Activated CD8-positive, alpha-beta T cell treated with anti-CD3 and anti-CD28 coated beads, Interleukin-2, amount 10 ng/mL, durations not matched to agents 7 days and 5 days (primary cell): ENCODE measurements at places on chromosomes 6 and 20. TPM values are rescaled to one million over a fixed set of nuclear protein-coding genes. Genes with fewer than 3 reads are reported as not detected.

DAAM2 gene
- not detected for total RNA-seq

PRND gene
- total RNA-seq: not detected

PBX2 gene
- total RNA-seq: 60.5 TPM

DDX43 gene
- 0.66 TPM for total RNA-seq

ASIP gene
- total RNA-seq: not detected

GRM1 gene
- not detected for total RNA-seq

ULBP3 gene
- total RNA-seq: 2.9 TPM

CST4 gene
- not detected for total RNA-seq

POM121L2 gene
- total RNA-seq: not detected

GRCh38 chr20:4067600-4068261, 52.4 kb upstream of the RNF24 start:
- no peak overlapping the region for H3K4me3 ChIP-seq
- H3K36me3 ChIP-seq: peaks cover 2% of the 10 kb centered on the region
- H3K27me3 ChIP-seq: no peaks in the 10 kb centered on the region

DNA sequence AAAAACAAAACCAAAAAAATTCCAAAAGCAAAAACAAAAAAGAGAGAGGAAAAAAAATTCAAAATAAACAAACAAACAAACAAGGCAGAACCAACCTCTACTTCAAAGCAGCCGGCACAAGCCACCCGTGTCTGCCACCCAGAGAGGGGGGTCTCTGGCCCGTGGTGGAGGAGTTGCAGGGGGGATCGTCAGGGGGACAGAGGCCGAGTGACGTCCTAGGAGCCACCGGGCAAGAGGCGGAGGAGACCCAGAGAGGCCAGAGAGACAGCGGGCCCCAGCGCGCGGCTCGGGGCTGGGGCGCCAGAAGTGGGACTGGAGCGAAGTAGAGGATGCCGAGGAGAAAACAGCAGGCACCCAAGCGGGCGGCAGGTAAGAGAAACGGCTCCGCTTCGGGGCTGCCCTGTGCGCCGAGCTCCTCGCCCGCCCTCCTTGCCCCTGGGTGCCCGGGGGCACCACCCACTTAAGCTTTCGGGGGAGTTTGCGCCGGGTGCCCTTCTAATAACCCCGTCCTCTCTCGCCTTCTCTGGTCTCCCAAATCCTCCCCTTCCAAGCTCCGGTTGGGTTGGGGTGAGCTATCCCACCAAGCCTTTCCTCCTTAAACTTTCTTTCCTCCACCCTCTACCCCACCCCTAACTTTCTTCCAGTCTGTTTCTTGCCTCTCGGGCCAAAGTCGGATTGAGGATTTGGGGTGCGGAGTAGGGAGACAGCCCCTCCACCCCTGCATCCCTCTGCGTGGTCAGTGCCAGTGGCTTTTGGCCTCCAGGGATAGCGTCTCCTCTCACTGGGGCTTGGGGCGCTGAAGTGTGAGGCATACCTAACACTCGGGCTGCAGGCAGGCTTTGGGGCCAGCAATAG, 1.0 kb downstream of the TSHZ2 start:
- H3K4me3 ChIP-seq: peak overlapping the region; percentile 23
- H3K4me1 ChIP-seq: peaks cover 6% of the 10 kb centered on the region
- H3K36me3 ChIP-seq: no peaks in the 10 kb centered on the region
- peaks cover 56% of the 10 kb centered on the region for H3K27me3 ChIP-seq
- H3K27ac ChIP-seq: no peak overlapping the region

DNA sequence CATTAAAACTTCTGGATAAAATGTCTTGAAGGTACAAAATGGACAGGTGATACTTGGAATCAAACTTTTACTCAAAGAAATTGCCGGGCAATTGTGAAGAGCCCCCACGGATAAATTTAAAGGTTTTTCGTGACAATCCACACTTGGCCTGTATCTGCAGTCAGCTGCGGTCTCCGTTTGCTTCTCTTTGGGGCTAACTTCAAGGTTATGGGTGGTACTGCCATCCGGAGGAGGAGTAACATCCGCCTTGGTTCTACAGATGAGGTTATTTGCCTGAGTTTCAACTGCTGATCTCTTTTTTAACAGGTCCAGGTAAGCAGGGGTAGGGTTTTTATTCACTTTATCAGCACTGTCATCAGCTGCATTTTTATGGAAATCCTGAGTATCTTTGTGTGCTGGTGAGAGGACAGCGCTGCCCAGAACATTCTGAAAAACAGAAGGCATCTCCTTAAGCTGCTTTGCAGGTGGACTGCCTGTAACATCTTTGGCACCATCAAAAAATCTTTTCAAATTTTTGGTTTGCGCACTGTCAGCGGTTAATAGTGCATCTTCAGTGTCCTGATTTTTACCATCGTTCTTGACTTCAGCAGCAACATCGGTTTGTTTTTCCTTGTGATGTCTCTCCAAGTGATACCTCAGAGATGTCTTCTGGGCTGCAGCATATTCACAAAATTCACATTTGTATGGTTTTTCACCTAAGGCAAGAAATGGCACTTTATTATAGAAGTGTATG, 16.9 kb downstream of the ZNF217 start:
- peaks cover 87% of the 10 kb centered on the region for H3K4me1 ChIP-seq
- H3K27me3 ChIP-seq: no peaks in the 10 kb centered on the region
- H3K4me3 ChIP-seq: peak overlapping the region; percentile 70
- peaks cover 96% of the 10 kb centered on the region for H3K36me3 ChIP-seq
- H3K27ac ChIP-seq: peak overlapping the region; percentile 86
- peak; percentile 57 for DNase-seq

DNA sequence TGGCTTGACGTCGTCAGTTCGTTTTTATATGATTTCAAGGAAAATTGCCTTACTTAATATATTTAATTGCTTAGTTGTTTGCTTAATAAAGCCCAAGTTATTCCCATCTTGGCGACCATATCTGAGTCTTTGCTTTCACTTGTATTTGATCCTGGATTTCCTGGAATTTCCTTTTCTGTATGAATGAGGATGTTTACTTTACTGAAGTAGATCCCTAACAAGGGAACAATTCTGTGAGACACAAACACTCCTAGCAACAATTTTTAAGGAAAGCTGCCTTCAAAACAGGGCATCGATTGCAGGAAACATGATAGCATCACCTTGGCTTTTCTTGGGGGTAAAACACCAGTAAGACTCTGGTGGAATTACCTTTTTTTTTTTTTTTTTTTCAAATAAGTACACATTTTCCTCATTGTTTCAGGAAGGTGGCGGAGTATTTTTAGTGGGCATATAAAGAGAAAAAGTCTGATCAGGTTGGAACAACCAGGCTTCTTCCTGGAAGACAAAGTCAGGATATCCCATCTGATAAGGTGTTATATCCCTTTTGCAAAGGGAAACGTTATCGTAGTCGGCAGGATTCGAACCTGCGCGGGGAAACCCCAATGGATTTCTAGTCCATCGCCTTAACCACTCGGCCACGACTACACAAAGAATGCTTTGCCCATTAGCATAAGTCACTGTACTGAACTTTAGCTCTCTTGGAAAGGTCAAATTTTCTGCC, 68.5 kb upstream of the ZNF184 start:
- no peak overlapping the region for H3K27ac ChIP-seq
- H3K36me3 ChIP-seq: peaks cover 15% of the 10 kb centered on the region
- no peak for DNase-seq
- H3K4me1 ChIP-seq: peaks cover 17% of the 10 kb centered on the region

DNA sequence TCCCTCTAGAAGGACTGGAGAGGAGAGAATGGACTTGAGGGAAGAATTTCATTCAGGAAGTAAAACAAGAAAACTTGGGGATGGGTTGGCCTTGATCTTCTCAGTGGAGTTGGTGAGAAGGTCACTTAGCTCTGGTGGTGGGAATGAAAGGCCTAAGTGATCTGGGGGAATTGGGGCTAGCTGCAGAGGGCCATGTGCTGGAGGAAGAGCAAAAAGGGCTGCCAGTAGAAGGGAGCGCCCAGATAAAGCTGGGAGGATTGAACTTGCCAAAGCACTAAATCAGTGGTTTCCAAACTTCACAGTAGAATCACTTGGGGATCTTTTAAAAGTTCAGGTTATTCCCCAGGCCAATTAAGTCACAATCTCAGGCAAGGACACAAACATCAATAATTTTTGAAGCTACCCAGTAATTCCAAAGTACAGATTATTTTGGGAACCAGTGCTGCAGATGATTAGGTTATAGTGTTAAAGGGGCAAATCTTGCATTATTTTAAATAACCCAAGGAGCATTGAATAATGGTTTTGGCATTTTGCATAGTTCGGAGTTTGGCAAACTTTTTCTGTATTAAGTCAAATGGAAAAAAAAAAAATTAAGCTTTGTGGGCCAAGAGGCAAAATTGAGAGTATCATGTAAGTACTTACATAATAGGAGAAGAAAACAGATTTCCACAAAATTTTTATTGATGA, 36.5 kb upstream of the RFPL4B start:
- DNase-seq: no peak
- H3K36me3 ChIP-seq: no peaks in the 10 kb centered on the region
- H3K27ac ChIP-seq: no peak overlapping the region
- H3K27me3 ChIP-seq: peaks cover 56% of the 10 kb centered on the region

GRCh38 chr20:4068708-4069107, 53.4 kb upstream of the RNF24 start:
- peaks cover 17% of the 10 kb centered on the region for H3K4me1 ChIP-seq
- no peak for DNase-seq
- peaks cover 2% of the 10 kb centered on the region for H3K36me3 ChIP-seq
- no peak overlapping the region for H3K27ac ChIP-seq

GRCh38 chr6:43426928-43427405, 374 bp upstream of the ABCC10 start:
- no peak for DNase-seq
- peak overlapping the region; percentile 98 for H3K4me3 ChIP-seq
- no peaks in the 10 kb centered on the region for H3K27me3 ChIP-seq
- H3K36me3 ChIP-seq: peaks cover 11% of the 10 kb centered on the region
- peak overlapping the region; percentile 97 for H3K27ac ChIP-seq

- peaks cover 2% of the 10 kb centered on the region for H3K27me3 ChIP-seq
- H3K27ac ChIP-seq: no peak overlapping the region
- no peaks in the 10 kb centered on the region for H3K4me1 ChIP-seq
- H3K36me3 ChIP-seq: no peaks in the 10 kb centered on the region
- DNase-seq: no peak
Measured at GRCh38 chr6:20092071-20092566, 120.2 kb downstream of the MBOAT1 start.

DNA sequence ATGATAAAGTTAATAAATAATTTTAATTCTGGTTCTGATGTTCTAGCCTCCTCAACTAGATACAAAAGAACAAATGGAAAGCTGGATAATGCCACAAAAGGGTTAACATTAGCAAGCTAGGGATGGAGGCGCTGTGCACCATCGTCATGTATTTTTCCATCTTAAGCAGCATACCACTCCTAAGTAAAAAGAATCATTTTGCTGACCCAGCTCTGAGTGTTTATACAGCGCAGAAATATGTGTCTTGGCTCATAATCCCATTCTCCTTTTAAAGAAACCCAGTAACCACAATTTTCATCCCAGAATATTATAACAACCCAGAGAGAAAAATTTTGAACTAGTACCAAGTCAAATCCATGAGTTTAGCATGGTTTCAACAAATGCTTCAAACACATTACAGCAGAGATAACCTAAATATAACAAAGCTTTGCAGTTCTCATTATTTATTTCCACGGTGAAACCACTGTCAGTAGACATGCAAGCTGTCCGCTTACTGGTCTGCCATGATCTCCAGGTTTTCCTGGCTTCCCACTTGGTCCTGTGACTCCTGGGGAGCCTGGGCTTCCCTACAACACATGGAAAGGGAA, 111.1 kb downstream of the COL12A1 start:
- no peak overlapping the region for H3K27ac ChIP-seq
- DNase-seq: no peak
- no peaks in the 10 kb centered on the region for H3K36me3 ChIP-seq
- no peak overlapping the region for H3K4me3 ChIP-seq
- no peaks in the 10 kb centered on the region for H3K4me1 ChIP-seq

DNA sequence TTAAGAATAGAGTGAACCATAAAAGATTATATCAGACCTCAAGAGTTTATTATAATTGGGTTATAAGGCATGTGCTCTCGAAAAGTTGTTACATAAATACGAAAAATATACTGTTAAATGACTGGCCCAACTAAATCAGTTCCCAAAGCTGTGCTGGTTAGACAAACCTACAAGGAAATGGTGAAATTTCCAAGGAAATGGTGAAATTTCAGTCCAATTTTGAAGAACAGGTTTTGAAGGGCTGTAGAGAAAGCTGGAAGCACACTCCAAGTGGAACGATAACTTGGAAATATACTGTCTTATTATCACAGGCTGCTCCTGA, 400 bp upstream of the TRMT11 start:
- H3K4me3 ChIP-seq: no peak overlapping the region
- DNase-seq: no peak
- no peaks in the 10 kb centered on the region for H3K27me3 ChIP-seq

DNA sequence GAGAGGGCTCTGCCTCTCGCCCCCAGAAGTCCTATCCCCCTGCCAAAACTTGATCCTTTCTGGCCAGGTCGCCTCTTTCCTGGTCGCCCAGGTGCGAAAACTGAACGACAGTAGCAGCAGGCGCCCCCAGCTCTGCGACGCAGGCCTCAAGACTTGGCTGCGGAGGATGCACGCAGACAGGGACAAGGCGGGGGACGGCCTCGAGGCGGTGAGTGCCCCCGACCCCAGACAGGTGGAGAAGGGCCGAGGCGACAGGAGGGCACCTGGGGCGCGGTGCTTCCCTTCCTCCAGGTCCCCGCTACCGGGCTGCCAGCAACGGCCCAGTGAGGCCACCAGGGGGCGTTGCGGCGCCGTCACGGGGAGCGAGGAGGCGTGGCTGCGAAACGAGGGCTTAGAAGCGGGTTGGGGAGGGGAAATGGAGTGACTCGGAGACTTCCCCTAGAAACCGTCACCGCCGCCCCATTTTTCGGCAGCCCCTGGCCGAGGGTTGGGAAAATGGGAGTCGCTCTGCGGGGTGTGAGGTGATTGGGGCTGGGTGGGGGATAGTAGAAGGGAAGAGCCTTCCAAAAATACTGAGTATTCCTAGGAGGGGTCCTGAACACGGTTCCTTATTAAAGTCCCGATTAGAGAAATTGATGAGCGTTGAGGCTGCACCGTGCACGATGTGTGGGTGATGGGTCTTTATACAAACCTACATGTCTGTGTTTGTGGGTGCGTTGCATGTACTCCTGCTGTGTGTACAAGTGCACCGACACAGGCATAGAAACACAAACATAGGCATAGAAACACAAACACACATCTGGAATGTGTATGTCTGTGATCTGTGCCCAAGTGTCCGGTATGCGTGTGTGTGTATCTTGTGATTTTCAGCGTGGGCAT, 44.6 kb downstream of the ARHGAP40 start:
- H3K27me3 ChIP-seq: peaks cover 43% of the 10 kb centered on the region
- H3K4me1 ChIP-seq: peaks cover 10% of the 10 kb centered on the region
- H3K36me3 ChIP-seq: no peaks in the 10 kb centered on the region
- H3K4me3 ChIP-seq: peak overlapping the region; percentile 61
